ENCODE measurements at places on chromosomes 11 and 22. TPM values are rescaled to one million over a fixed set of nuclear protein-coding genes. Genes with fewer than 3 reads are reported as not detected.

RAB3IL1 gene
- total RNA-seq = 0.82 TPM

FOLH1 gene
- not detected for total RNA-seq

TRIM34 gene
- total RNA-seq = 12.5 TPM

IGLL1 gene
- not detected for total RNA-seq

OPCML gene
- total RNA-seq = not detected

PRG3 gene
- not detected for total RNA-seq

DDX17 gene
- 1,031 TPM for total RNA-seq

HORMAD2 gene
- total RNA-seq = not detected

LARGE1 gene
- 2.6 TPM for total RNA-seq

ISX gene
- not detected for total RNA-seq

APOBEC3B gene
- total RNA-seq = 0.47 TPM

KREMEN1 gene
- total RNA-seq = not detected

TPBGL gene
- total RNA-seq = 0.16 TPM

TP53AIP1 gene
- not detected for total RNA-seq

ANKK1 gene
- total RNA-seq = 5.9 TPM

ELF5 gene
- not detected for total RNA-seq

SEPTIN3 gene
- total RNA-seq = 0.18 TPM

OSBP2 gene
- 1.3 TPM for total RNA-seq

HBD gene
- not detected for total RNA-seq

SCN4B gene
- total RNA-seq = not detected

CYB5R2 gene
- not detected for total RNA-seq

DUSP18 gene
- 18.6 TPM for total RNA-seq

RIN1 gene
- 7.6 TPM for total RNA-seq

FAM111B gene
- 4.6 TPM for total RNA-seq

PYGM gene
- 13.0 TPM for total RNA-seq

MAPK8IP2 gene
- total RNA-seq = 0.62 TPM

NTM gene
- total RNA-seq = not detected

OR51A4 gene
- total RNA-seq = not detected

ZNF215 gene
- 0.16 TPM for total RNA-seq

DTX4 gene
- 3.5 TPM for total RNA-seq

OR5L2 gene
- not detected for total RNA-seq

SMIM38 gene
- total RNA-seq = 0.49 TPM

CD3E gene
- total RNA-seq = 564 TPM

MMP26 gene
- not detected for total RNA-seq

Measured in naive thymus-derived CD8-positive, alpha-beta T cell (primary cell).